ENCODE measurements at places on chromosomes 6 and 20.

GRCh38 chr20:45612314-45612713 lies 17.2 kb upstream of the WFDC10A start:
- DNase-seq = no peak

DNA sequence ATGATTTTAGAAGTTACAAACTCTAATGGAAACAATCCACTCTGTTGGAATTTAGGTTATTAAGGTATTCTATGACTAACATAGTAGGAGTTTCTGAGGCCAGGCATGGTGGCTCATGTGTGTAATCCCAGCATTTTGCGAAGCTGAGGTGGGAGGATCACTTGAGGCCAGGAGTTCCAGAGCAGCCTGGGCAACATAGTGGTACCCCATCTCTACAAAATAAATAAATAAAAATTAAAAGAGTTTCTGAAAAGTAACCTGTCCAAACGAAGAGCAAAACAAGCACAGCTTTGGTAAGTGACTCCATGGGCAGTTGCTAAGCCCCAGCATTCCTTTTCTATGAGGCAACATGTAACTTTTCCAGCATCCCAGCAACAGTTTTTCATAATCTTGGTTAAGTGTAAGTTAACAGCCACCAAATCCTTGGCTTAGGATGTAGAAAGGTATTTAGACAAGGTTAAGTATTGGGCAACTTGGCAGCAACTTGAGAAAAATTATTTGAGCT lies 86.3 kb downstream of the SOX4 start:
- DNase-seq = no peak

DNA sequence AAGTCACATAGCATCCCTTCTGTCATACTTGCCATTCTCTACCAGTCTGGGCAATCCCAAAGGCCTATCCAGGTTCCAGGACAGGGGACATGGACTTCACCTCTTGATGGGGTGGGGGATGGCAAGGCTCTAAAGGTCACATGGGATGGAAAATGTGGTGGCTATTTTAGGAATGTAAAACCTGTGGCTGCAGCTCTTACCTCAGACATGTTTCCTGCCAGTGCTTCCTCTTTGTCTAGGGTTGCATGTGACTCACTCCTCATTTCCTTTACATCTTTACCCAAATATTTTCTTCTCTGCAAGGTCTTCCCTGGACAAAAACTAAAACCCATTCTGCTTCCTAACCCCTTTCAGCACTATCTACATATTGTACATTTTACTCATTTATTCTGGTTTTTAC lies 135.7 kb downstream of the BTBD3 start:
- DNase-seq = no peak

DNA sequence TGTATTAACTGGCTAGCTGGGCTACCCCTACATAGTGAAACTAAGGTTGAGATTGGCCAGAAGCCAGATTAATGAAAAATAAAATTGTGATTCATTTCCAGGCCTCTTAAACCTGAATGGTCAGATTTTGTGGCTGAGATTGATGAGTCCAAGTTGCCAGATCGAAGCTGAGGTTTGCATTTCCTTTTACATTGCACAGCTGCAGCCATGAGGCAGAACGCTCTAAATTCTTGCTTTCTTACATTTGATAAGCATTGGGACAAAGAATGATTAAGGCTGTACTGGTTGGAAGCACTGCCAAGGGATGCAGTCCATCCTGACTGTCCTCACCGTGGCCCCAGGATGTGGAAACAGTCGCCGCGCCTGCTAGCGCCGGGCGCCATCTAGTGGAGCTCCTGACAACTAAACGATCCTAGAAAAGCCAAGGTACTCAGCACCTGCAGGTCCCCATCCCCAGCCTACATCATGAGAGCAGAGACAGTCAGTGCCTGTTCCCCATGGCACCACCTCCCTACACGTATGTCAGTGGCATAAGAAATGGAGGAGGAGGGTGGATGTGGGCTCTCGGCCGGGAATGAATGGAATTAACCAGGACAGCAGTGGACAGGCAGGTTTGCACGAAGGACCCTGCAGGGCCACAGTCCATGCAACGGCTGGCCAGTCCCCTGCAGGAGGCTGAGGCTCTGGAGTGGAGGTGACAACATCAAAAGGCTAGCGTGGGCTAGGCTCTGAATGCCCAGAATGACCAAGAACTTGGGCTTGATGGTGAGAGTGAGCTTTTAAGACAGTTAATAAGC lies 19.0 kb downstream of the PXDC1 start:
- DNase-seq = peak; percentile 45

DNA sequence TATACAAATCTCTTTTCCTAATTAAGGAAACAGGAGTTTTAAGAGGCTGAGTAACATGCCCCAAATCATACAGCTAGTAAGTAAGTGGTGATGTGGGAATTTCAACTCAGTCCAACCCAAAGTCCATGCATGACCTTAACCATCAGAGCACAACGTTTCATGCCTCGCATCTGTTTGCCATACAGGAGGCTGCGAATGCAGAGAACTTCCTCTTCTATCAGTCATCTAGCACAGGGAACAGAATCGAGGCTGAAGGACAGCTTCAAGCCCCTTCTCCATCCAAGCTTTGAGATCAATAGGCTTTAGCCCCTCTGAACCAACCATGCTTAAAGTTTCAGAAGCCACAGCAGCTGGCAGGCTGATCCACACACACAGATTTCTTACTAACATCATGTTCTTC lies 113.2 kb downstream of the MAFB start:
- no peak for DNase-seq

- no peak for DNase-seq
Observed at GRCh38 chr6:31005249-31006020, 4.8 kb upstream of the MUC22 start.

GRCh38 chr20:17841751-17842215 lies 126.8 kb downstream of the SNX5 start:
- DNase-seq = no peak

GRCh38 chr20:21554985-21555384 lies 41.1 kb upstream of the NKX2-2 start:
- DNase-seq = no peak

DNA sequence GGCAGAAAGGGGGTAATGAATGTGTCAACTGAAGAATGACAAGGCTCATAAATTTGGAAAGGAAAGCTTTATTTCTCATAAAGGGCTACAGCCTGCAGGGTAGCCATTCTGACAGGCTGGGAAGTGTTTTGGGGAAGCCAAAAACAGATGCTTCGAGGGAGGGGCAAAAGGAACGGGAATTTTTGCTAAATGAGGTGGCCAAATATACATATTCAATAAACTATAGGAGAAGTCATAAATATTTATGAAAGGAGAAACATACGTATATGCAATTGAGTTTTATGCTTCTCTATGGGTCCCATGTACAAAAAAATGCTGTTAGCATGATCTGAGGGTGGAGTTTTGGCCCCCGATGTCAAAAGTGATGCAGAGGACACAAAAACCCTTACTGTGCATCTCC lies 180.7 kb downstream of the FNDC1 start:
- DNase-seq = no peak

GRCh38 chr6:157144859-157145568 lies 178.3 kb downstream of the TMEM242 start:
- no peak for DNase-seq

DNA sequence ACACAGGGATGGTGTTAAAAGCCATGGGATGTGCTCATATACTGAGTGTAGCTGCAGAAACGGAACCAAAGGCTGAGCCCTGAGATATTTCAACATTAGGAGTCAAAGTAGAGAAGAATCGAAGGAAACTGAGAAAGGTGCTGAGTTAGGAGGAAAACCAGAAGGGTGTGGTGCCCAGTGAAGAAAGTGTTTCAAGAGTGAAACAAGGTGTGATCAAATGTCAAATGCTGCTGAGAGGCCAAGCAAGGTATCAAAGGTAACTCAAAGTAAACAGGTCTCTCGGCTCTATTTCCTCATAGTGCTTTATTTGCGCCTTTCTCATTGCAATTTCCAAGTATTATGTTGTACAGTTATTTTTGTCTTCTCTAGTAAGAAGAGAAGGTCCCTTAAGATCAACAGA lies 94.1 kb downstream of the PRDM1 start:
- no peak for DNase-seq

DNA sequence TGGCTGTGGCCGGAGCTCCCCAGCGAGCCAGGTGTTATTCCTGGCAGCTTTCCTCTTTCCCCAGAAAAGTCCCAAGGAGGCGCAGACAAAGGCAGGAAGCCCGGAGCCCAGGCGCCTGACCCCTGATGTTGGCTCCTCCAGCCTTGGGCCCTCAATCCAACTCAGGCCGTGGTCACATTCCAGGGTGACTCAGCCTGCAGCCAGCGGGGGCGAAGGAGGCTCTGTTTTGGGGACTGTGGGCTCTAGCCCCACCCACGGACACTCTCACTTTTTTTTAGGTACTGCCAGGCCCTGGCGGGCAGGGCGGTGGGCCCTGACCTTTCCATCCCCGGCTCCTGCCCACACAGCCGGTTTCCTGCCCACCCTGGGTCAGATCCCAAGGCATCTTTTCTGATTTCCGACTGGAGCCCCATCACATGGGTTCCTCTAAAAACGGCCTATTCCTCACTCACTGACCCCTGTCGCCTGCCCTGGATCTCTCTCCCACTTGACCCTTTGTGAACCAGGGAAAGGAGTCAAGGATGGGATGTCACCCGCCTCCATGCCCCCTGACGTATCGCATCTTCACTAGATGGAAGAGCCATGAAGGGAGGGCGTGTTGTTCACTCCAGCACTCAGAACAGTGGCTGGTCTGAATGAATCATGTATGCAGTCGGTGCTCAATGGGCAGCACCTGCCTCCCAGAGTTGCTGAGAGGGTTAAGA lies 5.5 kb downstream of the PTGIS start:
- no peak for DNase-seq

DNA sequence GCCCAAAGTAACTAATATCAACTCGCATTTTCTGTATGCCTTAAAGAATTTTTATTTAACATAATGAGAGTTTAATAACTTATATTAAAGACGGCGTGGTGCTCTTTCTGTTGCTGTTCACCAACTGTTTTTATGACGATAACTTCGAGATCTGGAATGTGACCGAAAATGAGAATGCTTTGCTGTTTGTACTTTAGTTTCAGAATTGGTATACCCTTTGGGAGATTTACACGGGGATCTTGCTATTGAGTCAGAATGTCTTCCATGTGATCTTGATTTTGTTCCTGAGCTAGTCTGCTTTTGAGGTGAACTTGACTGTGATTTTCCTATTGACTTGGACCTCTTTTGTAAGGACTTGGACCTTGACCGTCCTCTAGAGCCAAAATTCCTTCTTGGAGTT lies 17.9 kb downstream of the PNRC1 start:
- DNase-seq = no peak

DNA sequence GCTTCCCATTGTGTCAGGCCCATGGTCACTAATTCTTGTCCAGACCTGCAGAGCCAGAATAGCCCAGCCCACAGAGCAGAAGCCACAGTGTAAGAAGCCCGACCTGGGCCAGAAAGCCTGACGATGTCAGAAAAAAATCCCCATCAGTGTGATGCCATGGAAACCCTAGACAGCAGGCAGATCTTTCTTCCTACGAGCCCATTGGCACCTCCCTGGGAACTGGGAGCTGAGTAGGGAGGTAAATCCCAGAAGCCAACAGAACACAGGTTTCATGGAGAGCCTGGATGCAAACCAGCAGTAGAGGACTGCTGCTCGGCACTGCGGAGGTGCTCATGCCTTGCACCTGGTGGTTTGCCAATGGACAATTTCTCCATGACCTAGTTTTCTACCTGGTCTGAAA lies 82.2 kb upstream of the SLC22A16 start:
- no peak for DNase-seq

DNA sequence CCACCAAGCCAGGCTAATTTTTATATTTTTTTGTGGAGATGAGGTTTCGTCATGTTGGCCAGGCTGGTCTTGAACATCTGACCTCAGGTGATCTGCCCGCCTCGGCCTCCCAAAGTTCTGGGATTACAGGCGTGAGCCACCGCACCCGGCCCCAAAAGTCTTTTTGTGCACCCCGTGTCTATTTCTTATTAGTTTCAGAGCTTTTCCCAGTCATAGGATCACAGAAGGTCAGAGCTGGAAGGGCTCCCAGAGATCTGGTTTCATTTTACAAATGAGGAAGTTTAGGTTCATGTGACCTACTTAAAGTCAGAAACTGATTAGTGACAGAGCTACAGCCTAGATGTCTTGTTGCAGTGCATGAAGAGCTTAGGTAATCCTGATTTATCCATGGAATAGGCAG lies 1.6 kb upstream of the OGFRL1 start:
- DNase-seq = no peak

DNA sequence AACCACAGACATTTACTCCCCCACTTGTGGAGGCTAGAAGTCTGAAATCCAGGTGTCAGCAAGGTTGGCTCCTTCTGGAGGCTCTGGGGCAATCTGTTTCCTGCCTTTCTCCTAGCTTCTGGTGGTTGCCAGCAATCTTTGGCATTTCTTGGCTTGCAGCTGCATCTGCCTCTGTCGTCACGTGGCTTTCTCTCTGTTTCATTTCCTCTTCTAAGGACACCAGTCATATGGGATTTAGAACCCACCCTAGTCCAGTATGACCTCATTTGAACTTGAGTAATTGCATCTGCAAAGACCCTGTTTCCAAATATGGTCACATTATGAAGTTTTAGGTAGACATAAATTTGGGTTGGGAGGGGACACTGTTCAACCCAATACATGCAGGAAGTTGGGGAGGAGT lies 56.2 kb upstream of the EPB41L1 start:
- DNase-seq = no peak

DNA sequence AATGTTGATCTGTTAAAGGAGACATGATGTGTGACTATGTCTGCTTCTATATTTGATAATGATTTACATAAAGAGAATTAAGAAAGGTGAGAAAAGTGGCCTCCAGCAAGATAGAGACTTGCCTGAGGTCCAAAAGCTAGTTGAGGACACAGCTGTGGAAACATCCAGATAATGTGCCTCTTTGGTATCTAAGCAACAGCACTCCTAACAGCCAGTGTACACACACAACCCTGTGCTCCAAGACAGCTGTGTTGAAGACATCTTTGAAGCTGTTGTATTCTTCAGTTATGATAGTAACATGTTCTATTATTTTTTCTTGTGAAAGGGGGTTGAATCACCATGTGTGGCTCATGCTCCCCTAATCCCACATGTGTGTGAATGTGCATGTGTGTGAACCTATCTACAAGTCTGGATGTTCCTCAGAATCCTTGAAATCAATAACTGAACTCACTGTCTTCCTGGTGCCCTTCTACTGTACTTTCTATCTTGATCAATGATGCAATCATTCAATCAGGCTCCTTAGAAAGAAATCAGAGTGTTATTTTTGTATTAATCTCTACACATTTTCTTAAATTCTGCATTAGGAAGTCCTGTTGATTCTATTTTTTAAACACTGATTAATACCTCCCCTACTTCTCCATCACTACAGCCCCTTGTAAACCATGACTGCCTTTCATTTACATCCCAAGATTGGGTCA lies 116.7 kb upstream of the SSTR4 start:
- no peak for DNase-seq

DNA sequence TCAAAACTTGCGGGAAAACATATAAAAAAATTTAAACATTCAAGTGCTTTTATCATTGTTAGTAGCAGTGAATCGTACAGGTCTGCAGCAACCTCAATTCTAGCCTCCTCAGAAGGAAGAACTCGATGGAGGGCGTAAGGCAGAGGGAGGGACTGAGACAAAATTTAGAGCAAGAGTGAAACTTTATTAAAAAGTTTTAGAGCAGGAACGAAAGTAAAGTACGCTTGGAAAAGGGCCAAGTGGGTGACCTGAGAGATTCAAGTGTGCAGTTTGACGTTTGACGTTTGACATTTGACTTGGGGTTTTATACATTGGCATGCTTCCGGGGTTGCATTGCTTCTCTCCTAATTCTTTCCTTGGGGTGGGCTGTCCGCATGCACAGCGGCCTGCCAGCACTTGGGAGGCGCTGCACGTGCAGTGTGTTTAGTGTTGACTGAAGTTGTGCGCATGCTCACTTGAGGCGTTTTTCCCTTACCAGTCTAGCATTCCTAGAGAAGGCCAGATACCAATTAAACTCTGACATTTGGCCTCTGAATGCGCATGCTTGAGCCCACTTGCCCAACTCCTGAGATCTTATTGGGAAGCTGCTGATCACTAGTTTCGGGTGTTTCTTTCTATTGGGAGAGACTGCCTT lies 82.6 kb downstream of the TBX18 start:
- no peak for DNase-seq

All from stimulated activated CD4-positive, alpha-beta T cell treated with anti-CD3 and anti-CD28 coated beads, Interleukin-1b, Interleukin-23, amount 100 ng/mL, for 1 hour (primary cell).